HS-5 (cell line): ENCODE measurements at places on chromosomes 5 and 9.
A peak's percentile ranks its signal among the peaks of the same experiment; 100 is the strongest.

GRCh38 chr9:35729700-35730485, 2.1 kb downstream of the TLN1 start:
- peak; percentile 90 for DNase-seq

DNA sequence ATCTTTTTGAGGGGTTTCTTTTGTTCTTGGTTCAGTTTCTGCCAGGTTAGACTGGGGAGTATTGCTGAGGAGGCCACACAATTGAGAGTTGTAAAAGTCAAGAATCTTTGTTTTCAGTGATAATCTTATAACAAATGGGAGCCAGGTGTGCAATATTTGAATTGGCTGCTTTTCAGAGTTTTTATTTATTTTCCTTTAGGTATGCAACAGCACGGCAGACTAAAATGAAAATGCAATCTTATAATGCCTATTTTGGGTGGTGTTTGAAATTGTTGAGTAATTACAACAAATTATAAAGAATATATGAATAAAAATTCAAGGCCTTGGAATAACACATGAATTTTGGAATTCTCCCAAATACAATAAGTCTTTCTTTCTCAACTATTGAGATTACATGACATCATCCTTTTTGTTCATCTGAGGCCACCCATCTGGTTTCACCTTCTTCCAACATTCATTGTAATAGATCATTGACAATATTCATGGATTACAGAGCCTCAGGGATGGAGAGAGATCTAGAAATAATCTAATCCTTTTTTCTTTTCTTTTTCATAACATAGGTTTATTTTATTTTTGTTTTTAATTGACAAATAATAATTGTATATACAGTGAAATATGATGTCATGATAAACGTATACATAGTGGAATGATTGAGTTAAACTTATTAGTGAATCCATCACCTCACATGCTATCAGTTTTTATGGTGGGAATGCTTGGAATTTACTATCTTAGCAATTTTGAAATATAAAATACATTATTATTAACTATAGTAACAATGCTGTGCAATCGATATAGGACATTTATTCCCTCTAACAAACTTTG, 1061.0 kb downstream of the NR2F1-AS1 start:
- DNase-seq, result no peak

DNA sequence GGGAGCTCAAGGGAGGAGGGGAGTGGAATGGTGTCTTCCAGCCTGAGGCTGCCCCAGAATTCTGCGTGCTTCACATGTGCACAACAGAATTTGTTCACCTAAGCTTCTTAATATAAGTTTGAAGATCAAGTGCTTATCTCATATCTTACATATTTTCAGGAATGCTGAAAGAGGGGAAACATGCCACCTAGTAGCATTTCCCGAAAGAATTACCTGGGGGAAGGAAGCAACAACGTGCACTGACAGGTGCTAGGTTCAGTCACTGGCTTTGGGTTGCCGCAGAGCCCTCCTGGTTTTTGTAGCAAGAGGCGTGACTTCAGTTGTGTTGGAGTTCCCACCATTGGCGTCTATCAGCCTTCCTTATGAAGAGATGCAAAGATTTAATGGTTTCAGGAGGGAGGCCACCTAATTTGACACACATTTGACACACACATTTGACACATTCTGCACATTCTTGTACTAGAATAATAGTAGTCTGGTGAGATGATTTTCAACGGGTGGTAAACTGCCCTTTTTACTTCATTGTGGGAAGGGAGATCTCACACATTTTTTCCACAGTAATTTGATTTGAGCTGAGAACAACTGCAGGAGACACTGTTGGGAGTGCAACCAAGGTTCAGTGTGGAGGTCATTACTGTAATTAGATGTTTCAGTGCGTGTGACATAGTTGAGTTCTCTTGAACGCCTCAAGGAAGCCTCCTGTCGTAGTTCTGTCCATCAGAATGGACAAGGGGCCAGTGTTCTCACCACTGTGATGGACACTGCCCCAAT, 481.3 kb downstream of the CCDC171 start:
- no peak for DNase-seq

- no peak for DNase-seq
Measured at GRCh38 chr9:2798423-2798822, 45.5 kb downstream of the PUM3 start.

DNA sequence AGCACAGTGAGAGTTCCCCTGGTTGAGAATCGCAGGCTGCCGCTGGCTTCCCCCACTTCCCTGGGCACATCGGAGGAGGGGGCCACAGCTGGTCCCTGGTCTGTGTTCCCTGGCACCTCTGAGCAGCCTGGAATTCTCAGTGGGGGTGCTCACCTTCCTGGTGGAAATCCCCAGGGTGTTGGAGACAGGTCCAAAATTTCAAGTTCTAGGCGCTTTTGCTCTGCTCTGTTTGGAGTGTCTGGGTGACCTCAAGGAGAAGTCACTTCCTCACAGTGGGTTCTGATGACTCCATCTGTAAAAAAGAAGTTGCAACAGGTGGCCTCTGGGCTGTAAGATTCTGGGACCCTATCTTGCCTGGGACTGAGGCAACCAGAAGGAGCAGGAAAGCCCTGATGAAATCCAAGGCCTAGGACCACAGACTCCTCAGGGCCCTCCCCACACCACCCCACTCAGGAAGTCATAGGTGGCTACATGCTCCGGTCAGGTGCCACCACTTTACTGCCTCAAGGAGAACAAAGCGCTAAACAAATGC, at the start of gene TRAF1:
TSS of gene TRAF1 (minus strand) at position 400 of the 532 bp plus-strand sequence. CDS start 721 bp downstream, outside the sequence.
- DNase-seq, result no peak

DNA sequence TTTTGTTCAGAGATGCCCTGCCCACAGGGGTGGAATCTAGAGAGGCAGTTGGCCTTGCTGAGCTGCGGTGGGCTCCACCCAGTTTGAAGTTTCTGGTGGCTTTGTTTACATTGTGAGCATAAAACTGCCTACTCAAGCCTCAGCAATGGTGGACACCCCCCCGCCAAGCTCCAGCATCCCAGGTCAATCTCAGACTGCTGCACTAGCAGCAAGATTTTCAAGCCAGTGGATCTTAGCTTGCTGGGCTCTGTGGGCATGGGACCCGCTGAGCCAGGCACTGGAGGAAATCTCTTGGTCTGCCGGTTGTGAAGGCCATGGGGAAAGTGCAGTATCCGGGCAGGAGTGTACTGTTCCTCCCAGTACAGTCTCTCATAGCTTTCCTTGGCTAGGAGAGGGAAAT, 55.5 kb downstream of the MINAR2 start:
- DNase-seq, result no peak

- DNase-seq, result no peak
Measured at GRCh38 chr9:110298043-110298605, 39.5 kb downstream of the TXNDC8 start.

DNA sequence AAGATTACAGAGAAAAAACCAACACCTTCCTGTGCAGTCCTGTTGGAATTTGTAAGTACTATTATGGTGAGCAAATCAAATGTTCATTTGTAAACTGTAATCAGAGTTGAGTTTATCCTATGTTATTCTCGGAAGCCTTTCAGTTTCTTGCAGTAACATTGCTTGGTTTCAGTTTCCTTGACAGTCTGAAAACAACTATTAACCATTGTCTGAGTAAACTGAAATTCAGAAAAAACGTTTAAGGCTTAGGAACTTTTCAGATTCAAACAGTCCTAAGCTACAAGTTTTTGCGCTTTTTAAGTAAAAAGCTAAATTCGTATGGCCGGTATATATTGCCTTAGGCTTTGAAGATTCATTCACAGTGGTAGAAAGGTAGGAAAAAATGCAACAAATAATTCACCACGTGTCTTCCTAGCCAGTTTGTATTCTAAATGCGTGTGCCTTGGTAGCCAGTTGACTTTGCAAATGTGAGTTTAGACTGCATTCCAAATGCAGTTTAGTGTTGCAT, 2.5 kb downstream of the GPBP1 start:
- DNase-seq, result peak; percentile 26

- DNase-seq, result no peak
Measured at GRCh38 chr9:77896269-77896937, 135.2 kb downstream of the GNAQ start.

DNA sequence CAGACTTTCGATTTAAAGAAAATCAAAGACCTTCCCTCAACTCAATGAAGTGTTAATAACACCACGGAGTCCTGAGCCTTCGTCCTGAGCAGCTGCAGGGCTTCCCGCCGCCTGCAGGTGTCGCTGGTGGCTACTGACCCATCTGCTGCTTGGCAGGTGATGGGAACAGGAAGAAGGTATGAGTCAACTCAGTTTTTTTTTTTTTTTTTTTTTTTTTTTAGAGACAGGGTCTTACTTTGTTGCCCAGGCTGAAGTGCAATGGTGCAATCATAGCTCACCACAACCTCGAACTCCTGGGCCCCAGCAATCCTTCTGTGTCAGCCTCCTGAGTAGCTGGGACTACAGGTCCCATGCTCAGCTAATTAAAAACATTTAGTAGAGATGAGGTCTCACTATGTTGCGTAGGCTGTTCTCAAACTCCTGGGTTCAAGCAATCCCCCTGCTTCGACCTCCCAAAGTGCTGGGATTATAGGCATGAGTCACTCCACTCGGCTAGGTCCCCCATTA, 185.7 kb upstream of the IL12B start:
- no peak for DNase-seq

DNA sequence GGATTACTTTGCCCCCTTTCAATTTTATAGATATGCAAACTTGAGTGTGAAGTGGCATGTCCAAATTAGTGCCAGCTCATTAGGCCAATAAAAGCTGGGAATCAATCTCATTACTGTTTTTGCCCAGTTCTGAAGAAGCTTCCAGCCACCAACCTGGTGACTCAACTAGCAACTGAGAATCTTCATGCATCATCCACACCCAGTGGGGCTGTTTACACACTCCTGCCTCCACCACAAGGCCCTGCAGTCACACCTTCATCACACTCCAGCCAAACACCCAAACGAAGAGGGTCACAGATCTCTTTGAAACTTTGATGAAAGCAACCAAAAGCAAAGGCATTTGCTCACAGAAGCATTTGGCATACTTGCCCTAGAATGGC, 41.3 kb upstream of the S1PR3 start:
- DNase-seq, result no peak

DNA sequence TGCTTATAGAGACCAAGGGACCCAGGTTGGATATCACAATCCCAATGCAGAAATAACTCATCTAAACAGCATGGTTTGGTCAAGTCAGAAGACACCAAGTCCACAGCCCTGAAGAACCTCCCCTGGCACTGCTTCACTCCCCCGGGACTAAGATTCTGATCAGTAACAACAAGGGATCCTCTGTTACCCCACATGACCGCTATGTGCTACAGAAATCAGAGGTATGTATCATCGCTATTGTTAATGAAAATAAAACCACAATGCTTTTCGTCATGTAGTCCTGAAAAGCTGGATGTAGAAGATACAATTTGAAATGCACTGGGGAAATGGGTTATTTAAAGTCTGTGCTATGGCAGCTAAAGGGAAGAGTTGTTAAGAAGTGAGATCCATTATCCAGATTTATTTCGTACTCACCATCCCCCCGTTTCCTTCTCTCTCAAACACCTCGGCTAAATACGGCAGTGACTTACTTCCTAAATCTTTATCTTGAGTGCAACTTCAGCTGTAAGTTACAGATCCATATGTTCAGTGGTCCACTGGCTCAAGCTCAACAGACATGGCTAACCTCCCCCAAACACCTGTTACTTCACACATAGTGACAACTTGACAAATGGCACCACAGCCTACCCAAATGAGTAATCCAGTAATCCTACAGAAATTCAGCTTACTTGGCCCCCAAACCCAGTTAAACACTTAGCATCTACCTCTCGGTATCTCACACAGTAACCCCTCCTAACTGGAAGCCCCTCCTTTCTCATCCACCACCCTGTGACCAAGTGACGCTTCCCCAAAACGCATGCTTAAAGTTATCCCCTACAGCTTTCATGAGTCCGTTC, 129.2 kb downstream of the MYO10 start:
- no peak for DNase-seq

GRCh38 chr5:177399997-177400868, at the start of gene PFN3:
TSS of gene PFN3 (minus strand) at chr5:177400661. CDS start at chr5:177400576, 85 bp downstream.
- no peak for DNase-seq

DNA sequence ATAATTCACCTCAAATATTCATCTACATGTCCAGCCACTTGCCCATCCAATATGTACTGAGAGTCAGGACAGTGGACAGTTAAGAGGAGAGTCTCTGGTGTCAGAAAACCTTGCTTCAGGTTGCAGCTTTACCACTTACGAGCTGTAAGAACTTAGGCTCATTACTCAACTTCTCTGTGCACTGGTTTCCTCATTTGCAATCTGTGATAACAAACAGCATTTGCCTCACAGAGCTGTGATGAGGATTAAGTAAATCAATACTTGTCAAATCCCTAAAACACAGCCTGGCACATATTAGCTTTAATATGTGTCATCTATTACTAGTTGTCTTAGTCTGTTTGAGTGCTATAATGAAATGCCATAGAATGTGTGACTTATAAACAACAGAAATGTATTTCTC, 8.6 kb downstream of the GOLGA1 start:
- DNase-seq, result no peak

DNA sequence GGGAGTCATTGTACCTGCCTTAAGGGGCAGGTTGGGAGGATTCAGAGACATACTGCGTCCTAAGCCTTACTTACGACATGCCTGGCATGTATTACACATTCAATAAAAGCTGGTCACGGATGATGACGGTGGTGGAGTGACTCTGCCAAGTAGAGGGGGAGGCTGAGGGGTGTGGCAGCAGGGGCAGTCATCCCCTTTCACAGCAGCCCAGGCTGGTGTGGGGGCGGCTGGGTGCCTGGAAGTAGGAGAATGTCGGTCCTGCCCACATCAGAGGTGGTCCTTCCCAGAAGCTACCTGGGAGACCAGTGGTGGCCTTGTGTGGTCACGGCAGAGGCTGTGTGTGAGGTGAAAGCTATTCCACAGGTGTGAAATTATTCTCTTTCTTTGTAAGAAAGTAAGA, 8.9 kb downstream of the ZBTB34 start:
- DNase-seq, result no peak

GRCh38 chr9:114000671-114001409, 77.3 kb downstream of the AMBP start:
- no peak for DNase-seq

DNA sequence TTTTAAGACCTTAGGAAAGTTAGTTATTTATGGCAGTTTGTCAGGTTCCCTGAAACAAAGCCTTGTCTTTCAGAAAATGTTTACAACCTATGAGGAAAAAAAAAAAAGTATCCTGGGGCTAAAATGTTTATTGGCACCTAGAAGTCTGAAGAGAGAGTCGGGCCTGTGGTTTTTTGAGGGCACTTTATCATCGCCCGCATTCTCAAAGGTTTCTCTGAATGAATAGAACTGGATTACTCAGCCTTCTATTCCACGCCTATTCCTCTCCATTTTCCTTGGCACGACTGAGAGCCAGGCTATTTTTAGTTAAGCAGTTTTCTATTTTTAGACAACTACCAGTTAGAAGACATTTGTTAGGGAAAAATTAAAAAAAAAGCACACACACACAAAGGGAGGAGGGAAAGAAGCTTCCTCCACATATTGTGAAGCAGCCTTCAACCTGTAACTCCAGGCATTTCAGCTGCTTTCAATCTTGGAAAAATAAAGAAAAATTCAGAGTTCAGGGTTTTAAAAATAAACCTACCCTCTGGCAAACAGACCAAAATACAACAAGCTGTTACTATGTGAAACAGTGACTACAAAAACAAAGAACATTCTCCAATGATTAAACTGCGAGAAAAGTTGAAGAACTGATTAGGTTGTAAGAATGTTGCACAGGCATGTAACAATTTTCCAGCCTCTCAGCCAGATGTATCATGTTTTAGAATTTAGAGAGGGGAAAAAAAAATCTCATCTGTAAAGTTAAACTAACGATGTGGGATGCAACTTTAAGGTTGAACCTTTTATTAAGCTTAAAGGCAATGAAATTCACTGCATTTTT, 97.0 kb downstream of the MEF2C start:
- peak; percentile 76 for DNase-seq

- DNase-seq, result no peak
Measured at GRCh38 chr5:54792611-54793404, 192.6 kb downstream of the ESM1 start.
